ENCODE measurements at places on chromosomes 3 and 15.

DNA sequence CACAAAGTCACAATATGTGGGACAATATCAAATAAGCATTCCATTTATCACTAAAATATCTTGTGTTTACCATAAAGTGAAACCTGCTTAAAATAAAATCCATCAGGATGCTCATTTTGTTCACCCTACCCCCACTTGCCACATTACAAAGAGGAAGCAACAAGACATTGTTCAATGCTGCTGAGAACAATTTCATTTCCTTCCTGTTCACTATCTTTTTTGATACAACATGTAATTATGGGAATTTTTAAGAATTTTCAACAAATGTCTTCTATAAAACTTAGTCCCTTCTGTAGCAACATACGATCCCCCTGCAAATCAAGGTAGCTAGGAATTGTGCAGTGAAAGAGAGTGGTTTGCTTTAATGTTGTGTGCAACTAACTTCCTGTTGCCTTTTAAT lies 34.9 kb upstream of the GPR160 start:
- no peak for DNase-seq

DNA sequence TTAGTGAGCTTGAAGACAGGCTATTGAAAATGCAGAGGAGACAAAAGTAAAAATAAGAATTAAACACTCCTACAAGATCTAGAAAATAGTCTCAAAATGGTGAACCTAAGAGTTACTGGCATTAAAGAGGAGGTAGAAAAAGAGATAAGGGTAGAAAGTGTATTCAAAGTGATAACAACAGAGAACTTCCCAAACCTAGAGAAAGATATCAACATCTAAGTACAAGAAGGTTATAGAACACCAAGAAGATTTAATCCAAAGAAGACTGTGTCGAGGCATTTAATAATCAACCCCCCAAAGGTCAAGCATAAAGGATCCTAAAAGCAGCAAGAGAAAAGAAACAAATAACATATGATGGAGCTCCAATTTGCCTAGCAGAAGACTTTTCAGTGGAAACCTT lies 23.3 kb downstream of the PDCD10 start:
- no peak for DNase-seq

DNA sequence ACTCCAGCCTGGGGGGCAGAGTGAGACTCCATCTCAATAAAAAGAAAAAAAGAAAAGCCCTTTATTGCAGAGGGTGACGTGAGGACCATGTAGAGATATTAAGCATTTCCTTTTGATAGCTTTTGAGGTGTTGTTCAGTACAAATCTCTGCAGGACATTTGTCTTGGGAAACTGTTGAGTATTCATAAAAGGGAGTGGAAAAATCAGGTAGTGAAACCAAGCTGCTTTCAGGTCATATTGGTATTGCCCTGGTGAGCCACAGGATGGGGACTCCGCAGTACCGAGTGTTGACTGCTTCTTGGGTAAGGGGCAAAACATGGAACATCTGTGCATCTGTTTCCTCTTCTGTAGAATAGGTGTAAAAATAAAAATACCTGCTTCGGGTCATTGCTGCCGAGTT lies 9.9 kb downstream of the ITPR1 start:
- no peak for DNase-seq

GRCh38 chr15:41950127-41950483 lies 22.3 kb downstream of the EHD4 start:
- DNase-seq, result no peak

DNA sequence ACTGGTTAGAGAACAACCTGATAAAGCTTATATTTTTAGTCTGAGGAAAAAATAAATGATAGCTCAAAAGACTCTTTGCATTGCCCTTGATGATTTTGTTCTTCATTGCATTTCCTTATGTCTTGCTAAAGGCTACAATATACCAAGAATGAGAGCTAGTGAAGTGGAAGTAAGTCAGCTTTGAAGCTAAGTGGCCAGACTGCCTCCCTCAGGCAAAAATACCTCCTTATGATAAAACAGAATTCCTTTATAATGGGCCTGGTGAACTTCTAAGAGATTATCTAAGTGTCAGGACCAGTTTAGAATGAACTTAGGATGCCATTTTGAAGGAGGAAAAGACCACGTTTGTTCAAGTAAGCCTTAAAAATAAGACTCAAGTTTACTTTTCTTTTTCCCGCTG lies 678.4 kb downstream of the ROBO2 start:
- DNase-seq, result no peak

DNA sequence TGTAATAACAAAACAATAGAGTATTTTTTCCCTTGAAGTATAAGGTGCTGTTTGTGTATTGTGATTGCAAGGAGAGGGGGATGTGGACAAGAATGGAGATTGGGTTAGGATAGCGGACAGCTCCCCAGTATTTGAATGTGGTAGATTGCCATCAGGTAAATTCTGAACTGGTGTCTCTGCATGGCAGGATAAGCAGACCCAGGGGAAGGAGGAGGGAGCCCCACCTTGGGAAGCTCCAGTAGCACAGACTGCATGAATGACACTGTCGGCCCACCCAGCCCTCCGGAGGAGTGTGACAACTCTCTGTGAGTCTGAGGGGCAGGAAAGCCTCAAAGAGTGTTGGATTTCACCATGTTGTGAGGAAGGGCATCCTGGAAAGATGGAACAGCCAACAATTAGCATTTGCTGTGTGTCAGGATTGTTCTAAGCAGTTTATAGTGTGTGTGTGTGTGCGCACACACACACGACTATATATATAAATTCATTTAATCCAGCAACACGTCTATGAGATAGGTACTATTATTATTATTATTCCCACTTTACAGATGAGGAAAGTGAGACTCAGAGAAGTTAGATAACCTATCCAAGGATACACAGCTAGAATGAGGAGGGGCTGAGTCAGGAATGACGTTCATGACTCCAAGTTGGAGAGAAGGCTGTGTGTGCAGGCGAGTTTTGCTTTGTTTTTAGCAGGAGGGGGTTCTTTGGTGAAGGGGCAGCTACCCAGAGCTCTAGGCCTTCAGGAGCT lies 63.4 kb upstream of the LCTL start:
- no peak for DNase-seq

- no peak for DNase-seq
Measured at GRCh38 chr3:108181172-108181571, 41.1 kb downstream of the IFT57 start.

GRCh38 chr3:22621205-22621809 lies 581.8 kb upstream of the UBE2E2 start:
- no peak for DNase-seq

GRCh38 chr3:177349384-177349783 lies 152.1 kb upstream of the TBL1XR1 start:
- DNase-seq, result no peak

GRCh38 chr3:43512754-43513404 lies 108.9 kb downstream of the ANO10 start:
- no peak for DNase-seq

- no peak for DNase-seq
Measured at GRCh38 chr15:44726136-44726535, 10.2 kb upstream of the TRIM69 start.

DNA sequence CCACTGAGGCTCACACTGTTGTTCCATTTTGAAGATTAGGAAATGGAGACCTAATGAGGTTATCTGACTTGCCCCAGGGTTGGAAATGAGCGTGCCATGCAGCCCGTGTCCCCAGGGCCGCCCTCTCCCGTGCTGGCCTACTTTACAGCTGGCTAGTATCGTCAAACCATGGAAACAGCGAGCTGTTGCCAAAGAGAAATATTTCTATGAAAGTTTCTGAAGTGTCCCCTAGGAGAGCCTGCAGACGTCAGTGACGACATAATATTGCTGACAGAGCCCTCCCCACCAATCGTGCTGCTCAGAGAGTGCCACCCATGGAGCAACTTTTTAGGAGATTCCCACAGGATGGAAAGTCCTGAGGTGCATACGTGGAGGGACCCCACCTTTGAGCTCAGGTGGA lies 11.2 kb upstream of the FAM174B start:
- no peak for DNase-seq

DNA sequence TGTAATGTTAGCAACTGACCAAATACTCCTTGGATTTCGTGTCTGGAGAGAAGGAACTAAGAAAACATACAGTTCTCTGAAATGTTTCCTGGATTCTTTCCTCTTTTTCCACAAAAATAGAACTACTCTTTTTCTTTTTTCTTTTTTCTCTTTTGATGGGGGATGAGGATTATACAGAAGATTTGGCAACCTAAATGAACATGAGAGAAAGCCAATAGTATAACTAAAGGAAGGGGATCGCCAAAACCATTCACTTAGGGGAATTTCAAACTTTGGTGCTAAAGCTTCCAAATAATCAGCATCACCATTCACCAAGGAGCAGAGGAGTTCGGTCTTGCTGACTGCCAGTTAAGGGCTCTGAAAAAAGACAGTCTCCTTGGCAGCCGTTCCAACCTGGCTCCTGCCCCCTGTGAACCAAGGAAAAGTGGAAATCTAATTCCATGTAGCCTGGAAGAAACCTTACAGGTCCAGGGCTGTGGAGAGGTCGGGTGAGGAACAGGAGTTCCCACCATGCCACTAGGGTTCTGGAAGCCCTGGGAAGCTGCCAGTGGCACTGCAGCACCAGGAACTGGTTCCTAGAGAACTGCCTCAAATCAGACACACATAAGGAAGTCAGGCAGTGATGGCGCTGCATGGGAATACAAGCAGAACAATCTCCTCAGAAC lies 176.9 kb downstream of the TNIK start:
- no peak for DNase-seq

GRCh38 chr3:35739181-35739809 lies 100.0 kb downstream of the ARPP21 start:
- DNase-seq, result no peak

- DNase-seq, result no peak
Measured at GRCh38 chr3:1350885-1351284, 258.1 kb downstream of the CNTN6 start.

DNA sequence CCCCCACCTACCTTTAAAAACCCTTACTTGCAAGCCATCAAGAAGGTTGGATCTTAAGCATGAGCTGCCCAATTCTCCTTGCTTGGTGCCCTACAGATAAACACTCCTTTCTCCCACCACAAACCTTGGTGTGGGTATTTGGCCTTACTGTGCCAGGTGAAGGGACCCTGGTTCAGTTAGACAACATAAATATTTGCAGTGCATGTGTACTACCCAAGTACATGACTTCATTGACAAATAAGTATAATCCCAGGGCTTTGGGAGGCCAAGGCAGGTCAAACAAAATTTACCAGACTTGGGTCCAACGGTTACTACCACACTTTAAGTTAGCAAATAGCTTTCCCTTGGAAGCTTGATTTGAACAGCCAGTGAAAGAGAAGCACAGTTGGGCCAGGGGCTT lies 9.3 kb upstream of the CNOT10 start:
- DNase-seq, result no peak

DNA sequence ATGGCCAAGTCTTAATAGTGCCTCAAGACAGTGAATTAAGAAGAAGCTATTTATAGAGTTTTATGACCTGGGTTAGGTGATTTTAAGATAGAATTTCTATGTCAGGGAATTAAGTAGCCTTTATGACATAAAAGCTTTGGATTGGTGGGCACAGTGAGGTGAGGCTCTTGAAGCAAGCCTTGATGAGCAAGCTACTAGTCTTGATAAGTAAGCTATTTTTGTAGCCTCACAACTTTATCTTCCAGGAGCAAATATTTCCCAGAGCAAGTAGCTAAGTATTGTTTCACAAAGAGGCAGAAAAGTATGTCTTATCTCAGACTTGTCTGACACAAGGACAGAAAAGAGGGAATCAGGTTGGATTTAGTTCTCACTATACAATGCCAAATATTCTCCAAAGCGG lies 491.7 kb upstream of the RASGRP1 start:
- DNase-seq, result no peak

GRCh38 chr3:161689584-161690298 lies 193.1 kb downstream of the OTOL1 start:
- DNase-seq, result no peak

- no peak for DNase-seq
Measured at GRCh38 chr3:171704002-171704401, 106.3 kb downstream of the PLD1 start.

DNA sequence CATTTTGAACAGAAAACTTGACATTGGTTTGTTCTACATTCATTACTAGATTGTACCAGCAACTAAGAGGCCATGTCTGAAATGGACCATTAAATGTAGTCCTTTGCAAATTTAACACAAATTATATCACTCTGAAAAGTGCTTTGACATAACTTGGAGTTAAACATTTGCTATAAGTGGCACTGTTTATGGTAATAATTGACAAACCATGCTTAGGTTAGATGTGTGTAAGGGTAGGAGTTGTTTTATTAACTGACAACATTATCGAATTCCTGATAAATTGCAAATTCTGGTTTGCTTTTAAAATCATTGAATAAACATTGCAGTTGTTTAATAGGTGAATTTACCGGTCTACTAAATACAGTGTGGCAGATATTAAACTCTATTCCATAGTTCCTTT lies 6.1 kb upstream of the TMEM207 start:
- no peak for DNase-seq

GRCh38 chr3:133188996-133189395 lies 150.8 kb downstream of the TMEM108 start:
- no peak for DNase-seq

- DNase-seq, result no peak
Measured at GRCh38 chr3:193874512-193874911, 261.4 kb upstream of the HES1 start.

- DNase-seq, result no peak
Measured at GRCh38 chr15:65887565-65887964, 18.3 kb downstream of the RAB11A start.

DNA sequence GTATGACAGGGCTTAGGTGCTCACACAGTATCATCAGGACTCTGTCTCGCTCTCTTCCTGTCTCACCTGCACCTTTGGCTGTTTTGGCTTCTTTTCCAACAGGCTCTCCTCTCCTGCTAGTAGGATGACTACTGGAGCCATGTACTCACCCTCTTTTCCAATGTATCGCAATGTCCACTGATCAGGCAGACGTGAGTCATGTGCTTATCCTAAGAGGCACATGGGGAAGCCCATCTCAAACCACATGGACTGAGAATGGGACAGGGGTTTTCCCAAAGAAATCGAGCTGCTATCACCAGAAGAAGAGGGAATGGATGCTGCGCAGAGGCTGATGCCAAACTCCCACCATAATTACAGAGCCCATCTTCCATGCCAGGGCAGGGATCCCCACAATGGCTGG lies 180.6 kb downstream of the IL5RA start:
- no peak for DNase-seq

DNA sequence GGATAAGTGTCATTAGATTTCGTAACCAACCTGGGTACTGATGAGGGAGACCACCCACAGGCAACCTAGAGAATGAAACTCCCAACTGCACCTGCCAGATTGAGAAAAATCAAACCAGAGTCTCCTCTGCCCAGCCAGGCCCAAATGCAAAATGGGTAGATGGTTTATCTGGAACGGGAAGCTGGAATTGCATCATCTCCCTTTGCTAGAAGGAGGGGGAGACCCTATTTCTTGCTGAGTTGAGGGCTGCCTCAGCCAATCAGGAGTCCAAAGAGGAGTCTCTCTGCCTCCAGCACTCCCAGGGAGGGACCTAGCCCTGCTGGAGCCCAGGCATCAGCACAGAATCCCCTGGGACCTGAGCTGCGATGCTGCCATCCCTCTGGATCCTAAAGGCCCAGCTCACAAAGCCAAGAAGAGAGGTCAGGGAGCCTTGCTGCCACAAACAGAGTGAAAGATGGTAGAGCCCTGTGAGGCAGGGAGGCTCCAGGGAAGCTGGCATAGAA lies 8.1 kb downstream of the RMDN3 start:
- no peak for DNase-seq

- no peak for DNase-seq
Measured at GRCh38 chr3:160403796-160404470, 4.5 kb downstream of the SMC4 start.

GRCh38 chr3:133206921-133207320 lies 168.7 kb downstream of the TMEM108 start:
- no peak for DNase-seq
